H9 (cell line): ENCODE measurements at places on chromosomes 7 and 10.

- no peak for DNase-seq
Observed at GRCh38 chr7:128206747-128207500, 34.2 kb upstream of the LEP start.

DNA sequence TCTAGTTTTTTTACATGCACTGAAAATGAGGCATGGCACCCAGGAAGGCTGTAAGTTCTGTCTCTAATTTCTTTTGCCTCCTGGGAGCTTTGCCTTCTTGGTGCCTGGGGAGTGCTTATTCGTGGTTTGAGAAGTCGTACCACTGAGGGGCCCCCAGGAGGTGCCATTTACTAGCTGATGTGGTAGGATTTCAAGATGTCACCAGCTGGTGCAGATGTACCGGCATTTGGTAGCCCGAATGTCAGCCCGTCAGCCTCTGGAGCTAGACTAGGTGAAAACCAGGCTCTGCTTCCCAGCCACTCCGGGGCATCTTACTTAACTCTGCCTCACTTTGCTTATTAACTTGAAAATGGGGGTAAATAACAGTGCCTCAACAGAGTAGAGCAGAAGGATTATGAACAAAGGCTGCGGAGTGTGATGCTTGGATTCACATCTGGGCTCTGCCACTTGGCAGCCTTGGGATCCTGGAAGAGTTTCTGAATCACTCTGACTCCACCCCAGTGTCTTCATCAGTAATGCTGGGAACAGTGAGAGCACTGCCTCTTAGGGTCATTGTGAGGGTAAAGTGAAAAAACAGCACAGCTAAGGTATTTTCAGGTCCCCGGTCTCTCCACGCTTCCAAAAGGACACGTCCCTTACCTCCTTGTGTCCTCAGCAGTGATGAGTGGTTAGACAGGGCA lies 31.4 kb upstream of the BTBD16 start:
- no peak for DNase-seq

DNA sequence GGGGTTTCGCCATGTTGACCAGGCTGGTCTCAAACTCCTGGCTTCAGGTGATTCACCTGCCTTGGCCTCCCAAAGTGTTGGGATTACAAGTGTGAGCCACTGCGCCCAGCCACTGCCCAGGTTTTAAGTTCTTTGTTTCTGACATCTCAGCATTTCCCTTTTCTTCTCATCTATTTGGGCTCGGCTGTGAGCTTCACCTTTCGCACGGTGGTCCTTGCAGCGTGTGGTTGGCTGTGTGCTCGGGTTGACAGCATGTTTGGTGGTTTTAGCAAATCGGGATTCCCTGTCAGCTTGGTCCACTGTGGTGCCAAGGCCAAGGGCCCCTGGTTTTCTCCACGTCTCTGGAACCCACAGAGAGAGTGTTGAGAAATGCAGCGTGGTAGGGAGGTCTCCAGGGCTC lies 138.8 kb downstream of the DNAJB6 start:
- peak; percentile 20 for DNase-seq

DNA sequence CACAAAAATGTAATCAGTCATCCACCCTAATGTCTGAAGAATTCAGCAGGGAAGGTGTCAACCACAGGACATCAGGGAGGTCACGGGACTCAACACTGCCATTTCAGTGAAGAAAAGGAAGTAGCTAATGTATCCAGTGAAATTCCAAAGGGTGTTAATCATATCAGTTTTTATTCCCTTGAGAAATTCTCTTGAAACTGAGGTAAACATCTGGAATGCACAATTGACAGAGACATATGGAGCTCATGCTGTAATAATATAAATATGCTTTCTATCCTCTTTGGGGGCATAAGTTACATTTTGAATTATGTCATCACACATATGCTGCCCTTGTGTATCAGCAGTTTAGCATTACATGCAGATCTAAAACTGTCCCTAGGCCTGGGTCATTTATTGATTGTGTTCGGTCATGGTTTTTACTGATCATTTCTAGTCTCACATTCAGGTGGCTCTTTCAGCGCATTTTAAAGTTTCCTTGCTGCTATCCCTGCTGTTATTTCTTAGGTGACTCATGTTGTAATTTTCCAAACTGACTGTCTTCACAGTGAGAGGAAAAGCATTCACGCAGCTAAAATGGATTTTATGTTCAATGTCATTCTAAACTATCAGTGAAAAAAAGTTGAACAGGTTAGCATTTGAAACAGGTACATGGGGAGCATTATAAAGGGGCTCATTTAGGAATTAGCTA lies 273.9 kb downstream of the TSPAN12 start:
- DNase-seq = no peak

GRCh38 chr10:17216217-17216900 lies 11.7 kb upstream of the VIM start:
- peak; percentile 52 for DNase-seq

DNA sequence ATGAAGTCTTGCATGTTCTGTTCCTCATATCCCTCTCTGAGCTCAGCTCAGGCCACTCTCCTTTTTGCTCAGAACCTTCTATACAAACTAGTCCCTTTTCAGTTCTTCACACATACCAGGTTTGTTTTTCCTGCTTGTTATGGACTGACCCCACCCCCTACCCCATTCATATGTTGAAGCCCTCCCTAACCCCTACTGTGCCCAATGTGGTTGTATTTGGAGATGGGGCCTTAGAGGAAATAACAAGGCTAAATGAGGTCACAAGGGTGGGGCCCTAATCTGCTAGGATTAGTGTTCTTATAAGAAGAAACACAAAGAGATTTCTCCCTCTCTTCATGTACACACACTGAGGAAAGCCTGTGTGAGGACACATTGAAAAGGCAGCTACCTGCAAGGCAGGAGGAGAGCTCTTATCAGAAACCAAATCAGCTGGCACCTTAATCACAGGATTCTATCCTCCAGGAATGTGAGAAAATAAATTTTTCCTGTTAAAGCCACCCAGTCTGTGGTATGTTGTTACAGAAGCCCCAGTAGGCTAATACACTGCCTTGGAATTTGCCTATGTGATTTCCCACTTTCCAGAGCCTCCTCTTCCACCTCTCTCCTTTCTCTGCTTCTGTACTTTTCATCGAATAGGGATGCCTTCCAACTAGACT lies 67.3 kb upstream of the DNAJB12 start:
- peak; percentile 58 for DNase-seq

DNA sequence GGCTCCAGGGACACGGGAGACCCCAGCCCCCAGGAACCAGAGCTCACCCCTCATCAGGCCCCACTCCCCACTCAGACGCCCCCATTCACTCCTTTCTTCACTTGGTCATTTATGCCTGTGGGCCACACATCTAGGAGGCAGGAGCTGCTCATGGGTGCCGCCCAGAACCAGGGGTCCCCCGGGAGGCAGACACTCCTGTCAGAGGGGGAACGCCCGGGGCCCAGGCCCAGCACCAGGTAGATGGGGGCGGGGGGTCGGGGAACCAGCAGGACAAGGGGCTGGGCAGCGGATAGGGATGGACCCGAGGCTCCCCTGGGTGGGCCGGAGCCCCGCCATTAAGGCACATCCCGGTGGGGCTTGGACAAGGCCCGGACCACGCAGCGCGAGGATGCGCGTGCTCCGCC lies 11.8 kb downstream of the CALY start:
- no peak for DNase-seq

- DNase-seq = no peak
Observed at GRCh38 chr10:75911426-75911825, 480.0 kb downstream of the LRMDA start.

DNA sequence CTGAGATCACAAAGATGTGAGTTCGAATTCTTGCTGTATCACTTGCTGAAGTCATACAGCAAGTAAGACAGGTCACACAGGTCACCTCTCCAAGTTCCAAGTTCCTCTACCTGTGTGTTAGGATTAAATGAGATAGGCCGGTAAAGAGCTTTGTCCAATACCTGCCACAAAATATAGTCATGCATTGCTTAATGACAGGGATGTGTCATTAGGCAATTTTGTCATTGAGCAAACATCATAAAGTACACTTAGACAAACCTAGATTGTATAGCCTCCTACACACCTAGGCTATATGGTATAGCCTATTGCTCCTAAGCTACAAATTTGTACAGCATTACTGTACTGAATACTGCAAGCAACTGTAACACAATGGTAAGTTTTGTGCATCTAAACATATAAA lies 469.4 kb downstream of the KCNMA1 start:
- no peak for DNase-seq

DNA sequence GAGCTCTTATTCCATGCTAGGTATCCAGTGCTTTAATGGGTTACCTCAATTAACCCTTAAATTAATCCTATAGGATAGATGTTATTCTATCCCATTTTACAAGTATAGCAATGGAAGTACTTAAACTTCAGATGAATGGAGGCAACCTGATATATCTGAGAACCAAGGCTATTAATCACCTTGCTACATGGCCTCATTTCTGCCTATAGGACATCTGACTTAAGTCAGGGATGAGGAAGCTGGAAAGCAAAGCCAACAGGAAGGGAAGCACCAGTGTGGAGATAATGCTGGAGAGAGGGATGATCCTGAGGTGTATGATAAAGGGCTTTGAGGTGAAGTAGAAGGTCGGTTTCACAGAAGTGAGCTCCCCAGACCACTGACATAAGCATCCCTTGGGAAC lies 132.3 kb downstream of the CHN2 start:
- no peak for DNase-seq

- no peak for DNase-seq
Observed at GRCh38 chr10:14016931-14017333, 313.8 kb downstream of the FRMD4A start.

GRCh38 chr7:46859963-46860475 lies 721.9 kb downstream of the TNS3 start:
- no peak for DNase-seq

DNA sequence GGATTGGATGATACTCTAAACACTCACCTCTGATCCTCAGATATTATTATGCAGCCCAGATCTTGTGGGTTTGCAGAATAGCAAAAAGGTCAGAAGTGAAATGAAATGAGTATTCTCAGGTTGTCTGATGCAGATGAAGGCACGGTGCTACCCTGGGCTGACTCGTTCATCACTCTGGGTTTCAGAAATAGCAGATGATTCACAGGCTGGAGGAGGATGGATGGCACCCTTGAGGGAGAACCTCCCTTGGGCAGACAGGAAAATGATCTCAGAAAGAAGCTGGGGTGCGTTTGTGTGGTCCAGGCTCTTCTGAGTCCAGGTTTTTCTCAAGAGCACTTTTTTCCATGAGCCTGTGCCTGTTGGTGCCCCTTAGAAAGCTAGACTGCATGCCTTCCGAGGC lies 515.8 kb upstream of the MKI67 start:
- no peak for DNase-seq

DNA sequence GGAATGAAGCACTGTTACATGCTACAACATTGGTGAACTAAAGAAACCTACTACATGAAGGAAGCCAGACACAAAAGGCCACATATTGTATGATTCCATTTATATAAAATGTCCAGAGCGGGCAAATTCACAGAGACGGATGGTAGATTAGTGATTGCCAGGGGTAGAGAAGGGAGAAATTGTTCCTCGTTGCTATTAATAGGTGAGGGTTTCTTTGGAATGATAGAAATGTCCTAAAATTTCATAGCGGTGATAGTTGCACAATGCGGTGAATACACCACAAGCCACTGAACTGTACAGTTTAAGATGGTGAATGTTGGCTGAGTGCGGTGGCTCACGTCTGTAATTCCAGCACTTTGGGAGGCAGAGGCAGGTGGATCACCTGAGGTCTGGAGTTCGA lies 29.0 kb downstream of the DENND2A start:
- DNase-seq = no peak

- no peak for DNase-seq
Observed at GRCh38 chr7:155352753-155353115, 55.1 kb downstream of the INSIG1 start.

DNA sequence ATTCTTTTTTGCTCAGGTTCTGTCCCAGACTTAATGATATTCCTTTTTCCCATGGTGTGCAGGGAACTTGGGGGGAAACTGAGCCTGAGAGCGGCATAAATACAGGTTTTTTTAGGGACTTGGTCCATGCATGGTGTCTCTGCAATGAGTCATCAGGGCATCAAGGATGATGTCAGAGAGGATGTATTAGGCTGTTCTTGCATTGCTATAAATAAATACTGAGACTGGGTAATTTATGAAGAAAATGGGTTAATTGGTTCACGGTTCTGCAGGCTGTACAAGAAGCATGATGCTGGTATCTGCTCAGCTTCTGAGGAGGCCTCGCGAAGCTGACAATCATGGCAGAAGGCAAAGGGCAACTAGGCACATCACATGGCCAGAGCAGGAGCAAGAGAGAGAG lies 185.4 kb downstream of the RAB11FIP2 start:
- no peak for DNase-seq

GRCh38 chr7:43240565-43240964 lies 128.1 kb downstream of the HECW1 start:
- DNase-seq = no peak

DNA sequence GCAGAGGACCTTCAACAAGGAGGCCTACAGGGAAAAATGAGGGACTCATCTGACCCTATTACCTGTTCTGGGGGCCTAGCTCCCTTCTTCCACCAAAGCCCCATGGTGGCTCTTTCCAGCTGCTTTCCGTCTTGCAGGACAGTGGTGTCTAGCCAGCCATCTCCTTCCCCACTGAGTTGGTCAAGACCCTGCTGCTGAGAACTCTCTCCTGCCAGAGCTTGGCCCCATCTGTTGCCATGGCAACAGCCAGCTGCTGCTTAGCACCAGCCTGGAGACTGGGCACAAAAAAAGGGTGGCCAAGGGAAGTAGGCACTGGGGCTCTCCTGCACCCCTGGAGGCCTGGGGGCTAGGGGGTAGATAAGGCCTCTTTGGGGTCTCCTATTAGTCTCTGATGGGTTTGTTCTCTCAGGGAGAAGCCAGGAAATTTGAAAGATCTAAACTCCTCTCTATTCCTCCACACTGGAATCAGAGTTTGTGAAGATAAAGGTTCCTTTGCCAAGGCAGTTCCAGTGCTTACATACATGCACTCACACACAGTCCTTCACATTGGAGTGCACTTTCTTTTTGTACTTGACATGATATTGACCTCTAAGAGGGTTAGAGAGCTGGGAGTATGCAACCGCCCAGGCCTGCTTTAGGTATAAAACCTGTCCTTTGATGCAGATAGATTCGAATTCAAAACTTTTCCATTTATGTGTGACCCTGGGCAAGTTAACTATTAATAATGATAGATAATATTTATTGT lies 15.8 kb downstream of the TSPAN33 start:
- peak; percentile 50 for DNase-seq

- DNase-seq = no peak
Observed at GRCh38 chr10:93995598-93996271, 2.0 kb downstream of the PLCE1 start.

- no peak for DNase-seq
Observed at GRCh38 chr7:99644431-99644830, 27.7 kb downstream of the ZSCAN25 start.

GRCh38 chr10:77537071-77537470 lies 100.5 kb downstream of the KCNMA1 start:
- DNase-seq = no peak

DNA sequence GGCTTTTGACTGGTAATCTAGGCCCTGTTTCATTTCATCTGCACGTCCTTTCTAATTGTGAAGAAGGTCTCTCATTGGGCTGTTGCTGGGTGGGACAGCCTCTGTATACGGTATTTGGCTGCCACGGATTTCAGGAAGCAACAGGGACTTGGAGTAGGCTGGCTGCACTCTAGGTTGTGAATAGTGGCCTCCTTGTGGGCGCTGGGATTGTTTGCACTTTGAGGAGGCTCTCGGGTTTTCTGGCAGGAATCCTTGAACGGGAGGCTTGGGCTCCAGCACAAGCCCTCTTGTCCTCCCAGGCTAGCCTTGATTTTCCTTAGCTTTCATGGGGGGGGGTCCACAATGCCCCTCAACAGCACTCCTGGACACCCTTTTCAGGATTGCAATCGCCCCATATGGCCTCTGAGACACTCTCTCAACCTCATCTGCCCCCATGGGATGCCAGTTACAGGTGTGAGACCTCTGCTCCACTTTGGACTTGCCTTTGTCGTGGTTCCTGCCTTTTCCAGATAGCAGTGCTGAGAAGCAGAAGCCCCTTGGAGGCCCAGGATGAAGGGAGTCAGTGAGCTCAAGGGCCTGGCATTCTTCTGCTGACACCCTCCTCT lies 33.9 kb upstream of the ZNF273 start:
- peak; percentile 5 for DNase-seq
